ENCODE measurements at places on chromosomes 2 and 18.

DNA sequence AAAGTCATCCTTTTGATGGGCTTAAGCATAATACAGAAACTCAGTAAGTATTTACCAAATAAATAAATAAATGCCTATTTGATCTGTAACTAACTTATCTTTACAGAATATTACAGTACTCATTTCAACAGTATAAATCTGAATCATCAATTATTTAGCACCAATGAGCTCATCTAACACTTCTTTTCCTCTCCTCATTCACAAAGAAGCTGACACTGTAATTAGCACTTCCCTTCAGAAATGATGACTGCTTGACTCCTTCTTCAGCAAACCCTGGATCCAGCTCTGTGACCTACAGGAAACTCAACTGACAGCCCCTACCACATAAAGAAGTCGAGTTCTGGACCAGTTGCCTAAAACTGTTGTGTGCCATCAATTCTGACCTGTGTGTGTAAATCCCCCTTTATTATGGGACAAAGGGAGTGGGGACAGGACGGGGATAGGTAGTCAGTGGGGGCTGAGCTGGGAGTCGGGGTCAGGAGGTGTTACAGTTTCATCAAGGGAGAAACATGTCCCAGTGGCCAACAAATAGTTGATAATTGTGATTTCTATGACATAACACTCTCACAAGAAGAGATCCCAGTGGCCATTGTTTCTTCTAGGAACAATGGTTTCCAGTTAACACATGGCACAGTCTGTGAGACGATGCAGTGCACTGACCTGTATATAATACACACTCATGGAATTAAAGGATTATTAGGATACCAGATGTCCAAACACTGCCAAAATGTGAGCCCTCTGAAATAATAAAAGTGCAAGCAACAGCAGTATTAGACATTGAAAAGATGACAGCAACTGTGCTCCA lies 68.7 kb downstream of the STK39 start:
- no peak for DNase-seq

DNA sequence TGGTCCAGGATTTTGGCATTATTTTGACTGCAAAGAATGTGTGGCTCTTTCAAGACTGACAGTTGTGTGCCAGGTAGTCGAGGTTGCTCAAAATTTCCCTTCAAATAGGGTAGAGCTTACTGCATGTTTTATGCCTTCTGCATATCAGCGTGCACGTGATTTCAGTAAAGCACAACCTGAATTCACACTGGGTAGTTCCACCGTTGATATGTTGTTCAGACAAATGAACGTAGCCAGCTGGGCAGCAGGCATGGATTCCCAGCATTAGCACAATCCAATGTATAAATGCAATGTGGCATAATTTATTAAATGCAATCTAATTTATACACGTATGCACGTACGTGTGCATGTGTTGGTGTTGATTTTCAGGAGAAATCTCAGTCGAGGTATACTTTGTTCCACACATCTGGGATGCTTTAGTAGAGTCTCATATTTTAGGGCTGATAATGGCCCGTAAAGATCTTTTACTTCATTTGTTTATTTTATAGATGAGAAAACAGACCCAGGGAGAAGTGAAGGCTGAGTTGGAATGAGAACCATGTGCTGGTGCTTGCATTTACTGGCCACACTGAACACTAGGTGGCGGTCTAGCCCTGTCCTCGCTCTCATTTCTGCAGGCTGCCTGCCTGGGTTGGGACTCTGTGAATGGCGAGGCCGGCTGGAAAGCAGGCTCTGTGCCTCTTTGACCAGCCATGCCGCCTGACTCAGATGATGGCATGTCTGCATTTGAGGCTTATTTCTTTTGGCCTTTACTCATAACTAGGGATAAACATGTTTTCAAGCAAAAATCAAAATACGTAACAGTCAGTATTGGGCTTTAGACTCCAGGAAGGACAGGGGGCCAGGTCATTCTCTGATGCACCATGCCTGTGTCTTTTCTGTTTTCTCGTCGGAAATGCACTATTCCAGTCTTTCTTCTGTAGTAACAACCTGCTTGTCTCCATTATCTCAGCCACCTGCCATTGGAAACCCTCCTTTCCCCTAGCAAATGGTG lies 120.4 kb downstream of the RNF144A start:
- DNase-seq, result no peak

GRCh38 chr2:53438100-53438499 lies 329.5 kb upstream of the CHAC2 start:
- no peak for DNase-seq

GRCh38 chr18:6086731-6087130 lies 191.4 kb upstream of the TMEM200C start:
- no peak for DNase-seq

DNA sequence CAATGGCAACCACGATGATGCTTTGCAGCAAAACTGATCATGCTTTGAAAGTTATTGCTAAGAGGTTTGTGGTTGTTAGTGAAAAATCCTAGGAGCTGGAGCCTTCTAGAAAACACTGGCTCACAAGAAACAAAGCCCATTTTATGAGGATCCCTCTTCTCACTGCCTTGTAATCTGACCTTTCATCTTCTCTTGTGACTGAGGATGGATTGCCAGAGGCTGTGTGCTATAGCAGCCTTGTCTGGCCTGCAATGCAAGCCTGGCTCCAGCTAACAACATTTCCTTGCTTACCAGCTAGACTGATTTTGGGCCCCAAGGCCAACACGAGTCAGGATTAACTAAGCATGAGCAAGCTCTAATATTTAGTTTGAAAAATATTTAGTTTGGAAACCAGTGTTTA lies 13.1 kb downstream of the PIEZO2 start:
- no peak for DNase-seq

GRCh38 chr18:55385770-55386169 lies 202.2 kb downstream of the TCF4 start:
- DNase-seq, result no peak

DNA sequence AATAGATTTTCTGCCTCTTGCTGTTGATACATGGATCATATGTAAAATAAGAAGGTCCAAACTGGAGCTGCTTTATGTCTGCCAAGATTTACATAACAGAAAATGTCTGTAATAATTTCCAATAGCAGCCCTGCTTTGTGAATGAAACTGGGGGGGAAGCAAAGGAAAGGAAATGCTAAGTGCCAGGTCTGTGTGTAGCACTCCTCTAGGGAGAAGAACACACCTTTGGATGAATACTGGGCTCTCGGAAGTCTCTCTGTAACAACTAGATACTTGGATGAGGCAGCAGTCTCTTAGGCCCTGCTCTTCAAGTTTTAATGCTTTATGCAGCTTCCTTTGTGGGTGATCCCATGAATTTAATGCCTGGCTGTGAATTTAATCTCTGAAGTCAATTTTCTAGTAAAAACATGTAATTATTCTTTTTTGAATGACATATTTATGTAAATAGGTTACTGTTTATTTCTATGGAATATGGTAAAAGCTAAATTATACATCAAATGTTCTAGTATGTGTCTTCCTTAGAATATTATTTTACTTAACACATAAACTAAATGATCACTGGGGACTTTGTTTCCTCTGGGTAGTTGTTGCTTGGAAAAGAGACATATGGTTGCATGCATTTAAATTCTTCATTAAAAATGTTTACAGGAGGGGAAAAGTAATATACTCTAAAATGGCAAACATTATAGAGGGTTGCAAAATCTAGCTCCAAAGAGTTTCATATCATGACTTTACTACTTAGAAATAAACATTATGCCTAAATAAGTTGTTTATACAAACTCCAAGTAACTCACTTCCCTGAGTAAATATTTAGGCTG lies 336.6 kb upstream of the CWC22 start:
- DNase-seq, result no peak

DNA sequence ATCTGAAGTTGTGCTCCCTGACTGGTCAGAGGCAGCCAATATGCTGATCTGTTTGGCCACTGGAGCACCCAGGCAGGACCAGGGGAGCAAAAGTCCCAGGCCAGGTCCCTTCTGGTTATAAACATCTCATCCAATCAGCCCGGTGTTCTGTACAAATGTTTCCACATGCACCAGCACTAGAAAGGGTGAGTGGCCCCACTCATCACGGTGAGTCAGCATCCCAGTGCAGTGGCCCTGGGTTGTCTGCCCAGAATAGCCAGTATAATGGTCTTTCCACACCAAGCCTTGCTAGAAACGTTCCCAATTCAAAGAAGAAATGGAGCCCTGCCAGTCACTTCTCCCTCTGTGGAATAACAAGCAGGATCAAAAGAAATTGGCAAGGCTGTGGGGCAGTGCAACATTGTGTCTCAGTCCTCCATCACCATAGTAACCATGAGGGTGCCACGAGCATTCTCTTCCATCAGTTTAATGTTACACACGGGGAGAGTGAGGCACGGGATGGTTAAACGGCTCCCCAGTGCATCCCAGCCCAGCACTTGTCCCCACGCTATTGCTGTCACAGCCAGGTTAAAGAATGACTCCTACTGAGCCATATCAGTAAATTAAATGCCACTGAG lies 174.9 kb downstream of the SEPTIN10 start:
- no peak for DNase-seq

- no peak for DNase-seq
Measured at GRCh38 chr18:25047421-25047820, 304.5 kb downstream of the ZNF521 start.

- no peak for DNase-seq
Measured at GRCh38 chr2:71309-72035, 25.2 kb upstream of the FAM110C start.

DNA sequence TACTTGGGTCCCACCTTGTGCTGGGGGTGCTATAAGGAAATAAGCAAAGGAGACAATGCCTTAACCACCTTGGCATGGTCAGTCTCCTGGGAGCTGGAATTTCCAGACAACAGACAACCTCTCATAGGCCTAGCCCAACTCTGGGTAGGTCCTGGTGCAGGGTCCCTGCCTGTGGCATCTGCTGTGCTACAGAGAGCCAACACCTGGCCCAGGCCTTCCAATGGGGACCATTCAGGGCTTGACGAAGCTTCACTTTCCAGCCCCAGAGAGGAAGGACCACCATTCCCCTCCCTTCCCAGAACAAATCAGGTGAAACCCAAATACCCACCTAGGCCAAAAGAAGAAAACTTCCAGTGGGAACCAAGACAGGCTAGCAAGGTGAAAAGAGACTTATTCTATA lies 82.8 kb downstream of the SMAD7 start:
- no peak for DNase-seq

DNA sequence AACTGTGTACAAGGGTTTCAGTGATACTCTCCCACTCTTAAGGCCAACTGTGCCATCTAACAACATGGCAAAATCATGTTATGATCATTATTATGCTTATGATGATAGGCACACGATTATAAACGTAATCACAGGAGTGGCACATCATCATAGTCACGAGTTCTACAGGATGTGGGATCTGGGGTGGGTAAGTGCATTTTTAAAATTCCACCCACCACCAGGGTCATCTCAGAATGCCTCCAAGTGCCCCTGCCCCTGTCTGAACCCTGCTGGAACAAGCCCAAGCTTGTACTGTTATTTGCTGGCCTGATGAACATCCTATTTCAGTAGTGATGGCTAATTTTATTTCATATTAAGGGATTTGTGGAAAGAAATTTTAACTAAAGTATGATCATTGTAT lies 117.8 kb downstream of the PTPRM start:
- no peak for DNase-seq

GRCh38 chr2:7683196-7683595 lies 766.0 kb downstream of the RNF144A start:
- DNase-seq, result no peak

- DNase-seq, result no peak
Measured at GRCh38 chr18:22913861-22914260, 19.3 kb upstream of the RBBP8 start.

- DNase-seq, result no peak
Measured at GRCh38 chr2:101500860-101501259, 25.9 kb upstream of the RFX8 start.

GRCh38 chr2:108910541-108911396 lies 78.3 kb downstream of the EDAR start:
- DNase-seq, result no peak

GRCh38 chr2:192390401-192390800 lies 195.7 kb upstream of the TMEFF2 start:
- no peak for DNase-seq

DNA sequence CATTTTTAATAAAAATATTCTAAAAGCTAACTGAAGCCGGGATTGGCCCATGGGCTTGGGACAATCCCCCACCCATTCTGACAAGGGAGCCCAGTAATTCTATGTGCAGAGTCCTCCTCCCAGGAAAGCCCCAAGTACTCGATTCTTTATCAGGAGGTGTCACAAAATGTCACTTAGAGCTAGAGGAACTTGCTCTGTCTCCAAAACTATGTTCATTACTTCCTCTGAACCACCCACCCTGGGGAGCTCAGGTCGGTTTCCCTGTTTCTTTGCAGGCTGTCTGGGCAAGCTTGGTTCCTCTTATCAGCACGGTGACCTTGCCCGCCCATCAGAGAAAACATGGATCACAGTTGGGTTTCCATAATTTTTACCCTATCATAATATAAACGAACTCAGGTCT lies 430.6 kb upstream of the ID2 start:
- no peak for DNase-seq

DNA sequence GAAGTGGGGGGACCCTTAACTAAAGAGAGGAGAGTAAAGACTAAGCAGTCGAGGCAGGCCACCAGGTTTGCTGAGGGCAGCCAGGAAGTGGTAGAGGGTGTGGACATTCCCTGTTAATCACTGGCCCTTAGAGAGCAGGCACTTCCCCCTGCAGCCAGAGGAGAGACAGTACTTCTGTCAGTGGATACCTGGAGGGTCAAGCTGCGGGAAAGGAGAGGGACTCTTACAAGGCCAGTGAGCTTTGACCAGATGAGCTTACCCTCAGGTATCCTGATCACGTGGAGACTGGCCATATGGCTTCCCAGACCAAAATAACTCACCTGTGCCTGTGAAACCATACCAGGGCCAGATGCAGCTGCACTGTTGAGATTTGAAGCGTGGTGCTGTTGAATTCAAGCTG lies 28.6 kb downstream of the ITGA6 start:
- DNase-seq, result no peak

- DNase-seq, result no peak
Measured at GRCh38 chr2:222595581-222595980, 60.3 kb downstream of the FARSB start.

DNA sequence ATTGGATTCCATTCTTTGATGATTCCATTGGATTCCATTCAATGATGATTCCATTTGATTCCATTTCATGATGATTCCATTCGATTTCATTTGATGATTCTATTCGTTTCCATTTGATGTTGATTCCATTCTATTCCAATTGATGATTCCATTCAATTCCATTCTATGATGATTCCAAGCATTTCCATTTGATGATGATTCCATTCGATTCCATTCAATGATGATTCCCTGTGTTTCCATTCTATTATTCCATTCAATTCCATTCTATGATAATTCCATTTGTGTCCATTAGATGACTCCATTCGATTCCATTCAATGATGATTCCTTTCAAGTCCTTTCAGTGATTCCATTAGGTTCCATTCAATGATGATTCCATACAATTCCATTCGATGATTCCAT lies 1090.5 kb downstream of the RPIA start:
- DNase-seq, result no peak

GRCh38 chr18:75456199-75456631 lies 28.7 kb upstream of the SMIM21 start:
- DNase-seq, result no peak

- DNase-seq, result no peak
Measured at GRCh38 chr2:9803023-9803805, 40.1 kb upstream of the TAF1B start.

GRCh38 chr2:8267721-8268120 lies 414.1 kb upstream of the ID2 start:
- no peak for DNase-seq

- no peak for DNase-seq
Measured at GRCh38 chr2:23009545-23010149, 375.3 kb upstream of the KLHL29 start.
